ENCODE measurements at places on chromosomes 11 and 22. TPM values are rescaled to one million over a fixed set of nuclear protein-coding genes. Genes with fewer than 3 reads are reported as not detected.

SHANK2 gene
- total RNA-seq: 0.09 TPM

MMP13 gene
- not detected for total RNA-seq

CABP7 gene
- total RNA-seq: not detected

DDI1 gene
- not detected for total RNA-seq

PACSIN3 gene
- total RNA-seq: 16.6 TPM

BDNF gene
- total RNA-seq: 0.33 TPM

MGAT3 gene
- total RNA-seq: not detected

C11orf91 gene
- total RNA-seq: 0.11 TPM

CFAP300 gene
- total RNA-seq: not detected

TEX12 gene
- not detected for total RNA-seq

GRIK4 gene
- not detected for total RNA-seq

TRIM29 gene
- not detected for total RNA-seq

ELF5 gene
- not detected for total RNA-seq

MIOX gene
- not detected for total RNA-seq

TBC1D10A gene
- 8.1 TPM for total RNA-seq

RASSF10 gene
- total RNA-seq: 4.6 TPM

Measured in dermis lymphatic vessel endothelial cell (primary cell).